AG09319 (cell line): ENCODE measurements at places on chromosomes 4 and X.

DNA sequence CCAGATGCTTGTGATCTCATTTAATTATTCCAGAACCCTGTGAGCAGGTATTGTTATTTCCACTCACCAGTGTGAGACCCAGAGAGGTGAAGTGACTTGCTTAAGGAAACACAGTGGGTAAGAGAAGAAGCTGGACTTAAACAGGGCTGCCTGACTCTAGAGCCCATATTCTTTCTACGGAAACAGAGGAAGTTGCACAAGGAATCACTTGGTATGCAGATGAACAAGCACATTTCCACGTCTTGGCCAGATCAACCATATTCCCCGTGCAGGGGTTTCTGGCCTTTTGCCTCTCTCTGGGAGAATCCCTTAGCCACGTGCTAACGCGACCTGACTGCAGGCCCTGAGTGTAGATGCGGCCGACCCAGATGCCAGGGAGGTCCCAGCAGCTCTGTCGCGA is 195.5 kb upstream of the ATP6AP2 start:
- no peak for DNase-seq

GRCh38 chrX:15382813-15383212 is 1.4 kb downstream of the VEGFD start:
- no peak for DNase-seq

- DNase-seq = no peak
Measured at GRCh38 chr4:13891544-13891939, 264.0 kb upstream of the BOD1L1 start.

DNA sequence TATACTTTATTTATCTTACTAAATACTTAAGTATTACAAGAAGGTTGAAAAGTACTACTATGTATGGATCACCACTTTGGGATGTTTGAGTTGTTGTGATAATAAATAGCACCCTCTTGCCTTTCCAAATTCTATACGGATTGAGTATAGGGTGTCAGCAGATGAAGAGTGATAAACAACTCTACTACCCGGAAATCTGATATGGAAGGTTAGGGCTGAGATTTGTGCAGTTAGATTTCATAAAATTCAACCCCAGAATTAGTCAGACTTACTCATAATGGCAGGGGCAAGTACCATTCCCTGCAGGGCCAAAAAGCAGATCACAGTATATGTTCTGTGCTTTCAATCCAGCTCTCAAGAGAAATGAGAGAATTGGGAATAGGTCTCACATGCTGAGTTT is 1008.9 kb upstream of the PCDH7 start:
- no peak for DNase-seq

DNA sequence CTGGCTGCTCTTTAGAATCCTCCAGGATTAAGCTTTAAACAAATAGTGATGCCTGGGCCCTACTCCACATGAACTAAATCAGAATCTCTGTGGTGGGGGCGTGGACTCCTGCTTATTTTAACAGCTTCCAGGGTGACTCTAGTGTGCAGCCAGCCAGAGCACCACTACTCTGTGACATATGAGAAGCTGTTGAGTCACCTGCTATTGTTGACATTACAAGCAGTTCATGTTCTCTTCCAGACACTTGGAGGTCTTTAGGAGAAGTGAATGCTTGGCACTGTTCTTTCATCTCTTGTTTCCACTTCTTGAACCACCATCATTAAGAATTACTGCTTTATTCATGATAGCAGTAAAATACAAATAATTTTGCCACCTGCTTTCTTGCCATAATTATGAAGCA is 426 bp upstream of the C4orf51 start:
- DNase-seq = peak; percentile 69

DNA sequence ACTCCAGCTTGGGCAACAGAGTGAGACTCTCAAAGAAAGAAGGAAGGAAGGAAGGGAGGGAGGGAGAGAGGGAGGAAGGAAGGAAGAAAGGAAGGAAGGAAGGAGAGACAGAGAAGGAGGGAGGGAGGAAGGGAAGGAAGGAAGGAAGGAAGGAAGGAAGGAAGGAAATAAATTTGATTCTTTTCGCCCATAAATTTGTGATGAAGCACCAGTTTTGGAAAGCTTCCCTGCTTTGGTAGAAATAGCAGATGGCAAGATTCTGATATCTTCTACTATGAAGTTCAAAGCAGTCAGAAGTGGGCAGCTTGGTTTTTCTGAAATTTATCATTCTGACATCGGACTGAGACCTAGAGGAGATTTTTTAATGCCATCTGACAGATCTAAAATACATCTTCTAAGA is 11.7 kb upstream of the GYG2 start:
- no peak for DNase-seq

DNA sequence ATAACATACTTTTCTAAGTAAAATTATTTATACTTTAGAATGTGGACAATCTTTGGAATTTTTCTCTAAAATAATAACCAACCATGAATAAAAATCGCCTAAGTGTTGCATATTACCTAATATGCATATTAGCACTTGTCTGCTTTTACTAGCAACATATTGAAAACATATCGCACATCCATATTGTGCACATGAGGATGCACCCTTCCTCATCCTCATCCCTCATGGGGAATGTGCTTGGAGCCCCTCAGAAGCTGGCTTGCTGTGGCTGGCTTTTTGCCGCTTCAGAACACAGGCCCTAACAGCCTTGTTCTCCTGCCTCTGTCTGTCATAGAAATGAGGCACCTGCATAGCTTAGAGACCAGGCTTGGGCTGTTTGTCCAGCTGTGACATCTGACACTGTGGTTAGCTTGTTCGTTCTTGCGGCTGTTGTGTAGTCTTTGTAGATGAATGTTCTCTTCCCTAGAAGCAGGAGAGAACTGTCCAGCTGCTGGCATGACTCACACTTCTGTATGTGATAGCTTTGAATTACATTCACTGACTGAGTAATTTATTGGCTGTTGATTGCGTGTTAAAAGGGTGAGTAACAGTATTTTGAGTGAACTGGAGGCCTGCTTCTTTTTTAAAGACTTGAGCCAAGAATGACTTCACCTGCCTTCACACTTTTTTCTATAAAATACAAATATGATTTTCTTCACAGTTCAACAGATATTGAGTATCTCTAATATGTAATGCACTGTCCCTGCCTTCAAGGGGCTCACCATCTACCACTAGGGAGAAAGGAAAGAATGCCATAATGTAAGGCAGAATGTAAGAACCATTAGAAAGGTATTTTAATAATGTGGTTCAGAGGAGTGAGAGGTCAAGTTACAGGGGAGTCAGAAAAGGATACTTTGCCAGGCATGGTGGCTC is 81.9 kb downstream of the HMGB2 start:
- DNase-seq = peak; percentile 56

DNA sequence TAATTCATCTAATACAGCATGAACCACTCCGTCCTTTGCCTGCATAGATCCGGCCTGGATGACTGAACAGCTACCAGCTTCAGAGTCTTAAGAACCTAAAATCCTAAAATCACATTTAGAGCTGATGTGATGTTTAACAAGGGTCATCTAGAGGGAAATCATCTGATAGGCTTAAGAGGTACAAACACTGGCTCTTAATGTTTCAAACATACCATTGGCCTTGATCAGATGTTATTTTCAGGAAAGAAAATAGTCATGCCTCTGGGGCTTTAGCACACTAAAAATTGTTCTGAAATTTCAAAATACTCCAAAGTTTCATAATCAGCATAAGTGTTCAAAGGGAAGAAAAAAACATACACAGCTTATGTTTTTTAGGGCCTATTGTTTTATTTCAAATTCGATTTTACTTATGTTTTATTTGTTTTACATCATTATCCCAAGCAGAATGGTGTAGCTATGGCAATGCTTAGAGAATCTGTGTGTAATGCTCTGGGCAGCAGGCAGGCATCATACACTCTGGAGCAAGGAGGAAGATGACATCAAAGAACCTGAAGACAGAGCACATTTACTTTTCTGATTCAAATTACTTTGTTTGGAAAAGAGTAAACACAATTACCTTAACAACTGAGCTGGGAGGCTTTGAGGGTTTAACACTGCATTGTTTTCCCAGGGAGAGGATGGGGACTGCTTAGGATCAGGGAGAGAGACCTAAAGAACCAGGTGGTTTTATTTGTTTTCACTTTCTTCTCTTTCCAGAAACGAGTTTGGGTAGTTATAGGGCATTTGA is 25.3 kb upstream of the LEF1 start:
- DNase-seq = no peak

DNA sequence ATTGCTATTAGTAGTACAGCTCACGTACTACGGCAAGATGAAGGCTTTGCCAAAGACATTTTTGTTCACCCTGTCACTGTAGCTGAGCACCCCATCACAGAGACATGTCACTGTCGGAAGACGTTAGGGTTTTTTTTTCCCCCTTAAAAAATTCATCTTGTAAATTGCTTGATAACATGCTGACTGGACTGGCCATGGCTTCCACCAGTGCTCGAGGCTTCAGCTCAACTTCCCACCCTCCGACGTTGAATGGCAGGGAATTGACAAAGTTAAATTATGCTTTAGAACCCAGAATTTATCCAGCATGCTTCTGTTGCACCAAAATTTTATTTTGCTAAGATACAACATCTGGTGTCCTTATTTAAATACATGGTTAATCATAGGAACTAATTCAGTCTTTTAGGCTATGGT is 707 bp upstream of the OTUD4 start:
- DNase-seq = no peak

GRCh38 chr4:21507439-21507838 is 441.1 kb downstream of the KCNIP4 start:
- no peak for DNase-seq

- DNase-seq = no peak
Measured at GRCh38 chr4:177225605-177226004, 84.1 kb upstream of the NEIL3 start.

- no peak for DNase-seq
Measured at GRCh38 chr4:21184788-21185187, 484.5 kb downstream of the PACRGL start.

DNA sequence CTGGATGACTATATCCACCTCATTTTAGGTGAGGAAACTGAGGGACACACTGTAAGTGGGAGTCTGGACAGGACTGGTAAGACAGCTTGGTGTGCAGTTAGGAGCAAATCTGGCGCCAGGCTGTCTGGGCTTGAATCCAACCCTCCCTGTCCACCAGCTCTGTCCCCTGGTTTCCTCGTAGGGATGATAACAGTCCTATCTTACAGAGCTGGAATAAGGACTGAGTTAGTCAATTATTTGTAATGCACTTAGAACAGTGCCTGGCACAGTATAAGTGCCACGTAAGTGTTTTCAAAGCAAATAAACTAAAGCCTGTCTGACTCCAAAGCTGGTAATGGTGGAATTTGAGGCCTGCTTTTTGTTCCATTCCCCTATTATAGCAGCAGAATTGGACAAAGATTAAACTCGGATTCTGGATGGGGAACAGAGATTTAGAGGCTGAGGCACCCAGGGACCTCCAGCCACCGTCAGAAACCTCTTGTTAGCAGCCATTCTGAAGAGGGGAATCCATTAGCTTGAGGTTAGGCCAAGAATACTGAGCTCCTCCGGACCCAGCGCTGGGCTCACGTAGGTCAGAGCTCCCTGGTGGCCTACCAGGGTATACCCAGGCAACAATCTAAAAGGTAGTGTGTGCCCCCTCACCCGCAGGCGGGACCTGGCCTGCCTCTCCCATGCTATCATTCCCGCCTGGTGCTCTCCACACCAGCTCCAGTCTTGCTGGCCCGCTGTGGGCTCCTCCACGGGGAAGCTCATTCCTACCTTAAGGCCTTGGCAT is 102.1 kb downstream of the UCHL1 start:
- DNase-seq = no peak

- no peak for DNase-seq
Measured at GRCh38 chr4:92262371-92262770, 41.4 kb upstream of the GRID2 start.
